NCI-H2081 treated with DMSO at 0.1 percent for 48 hours (cell line): ENCODE measurements at places on chromosomes 2 and 18.

GRCh38 chr2:102520009-102520408 is 47.0 kb downstream of the SLC9A4 start:
- peak; percentile 1 for DNase-seq

DNA sequence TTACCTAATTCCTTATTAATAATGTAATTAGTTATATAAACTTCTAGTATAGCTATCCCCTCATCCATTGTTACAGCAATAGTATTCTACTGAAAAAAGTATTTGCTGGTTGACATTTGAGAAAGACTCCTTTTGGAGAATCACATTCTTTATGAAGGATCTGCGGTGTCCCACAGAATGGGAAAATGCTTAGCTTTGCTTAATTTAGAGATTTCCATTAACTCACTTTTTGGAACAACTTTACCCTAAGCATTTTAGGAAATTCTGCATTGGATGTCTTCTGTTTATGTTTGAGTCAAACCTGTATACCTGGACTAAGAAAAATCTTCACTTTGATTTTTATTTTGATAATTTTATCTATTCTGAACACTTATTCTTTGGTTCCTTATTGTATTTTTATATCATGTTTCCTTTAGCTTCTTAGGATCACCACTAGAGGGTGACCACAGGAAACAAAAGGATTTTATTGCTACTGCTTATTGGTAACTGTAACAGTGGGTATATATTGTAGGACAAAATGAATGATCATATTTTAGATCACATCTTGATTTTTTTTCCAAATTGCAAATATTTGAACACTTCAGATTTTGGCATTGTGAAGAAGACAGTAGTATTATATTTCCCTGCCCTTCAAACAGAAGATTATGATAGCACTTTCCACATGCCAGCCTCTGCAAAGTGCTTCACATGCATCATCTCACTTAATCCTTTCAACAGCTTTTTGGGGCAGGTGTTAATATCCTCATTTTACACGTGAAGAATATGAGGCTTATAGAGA is 79.6 kb downstream of the MIB1 start:
- DNase-seq = no peak

GRCh38 chr2:30314981-30315380 is 83.6 kb downstream of the LBH start:
- DNase-seq = no peak

GRCh38 chr2:8198766-8199382 is 483.0 kb upstream of the ID2 start:
- DNase-seq = no peak

- DNase-seq = no peak
Measured at GRCh38 chr2:134372141-134372540, 118.3 kb downstream of the MGAT5 start.

GRCh38 chr2:23772684-23773083 is 154.2 kb downstream of the ATAD2B start:
- DNase-seq = no peak

DNA sequence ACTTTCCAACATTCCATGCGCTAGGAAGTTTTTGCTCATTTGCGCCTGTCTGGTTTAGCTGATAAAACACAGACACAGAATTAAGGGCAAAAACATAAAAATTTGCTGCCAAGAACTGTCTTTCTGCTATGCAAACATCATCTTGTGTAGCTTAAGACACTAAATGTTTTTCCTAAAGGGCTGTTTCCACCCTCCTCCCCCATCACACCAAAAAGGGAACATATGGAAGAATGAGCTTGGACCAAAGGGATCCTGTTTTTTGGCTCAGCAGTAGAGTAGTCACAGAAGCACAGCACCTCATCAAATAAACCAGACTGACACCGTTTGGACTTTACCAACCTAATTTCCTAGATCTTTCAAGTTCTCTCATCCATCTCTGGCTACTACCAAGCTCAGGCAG is 210.1 kb downstream of the ZNF521 start:
- no peak for DNase-seq

GRCh38 chr2:873027-873426 is 77.6 kb upstream of the SNTG2 start:
- no peak for DNase-seq

- DNase-seq = no peak
Measured at GRCh38 chr2:231931481-231931915, 5.3 kb upstream of the NPPC start.

DNA sequence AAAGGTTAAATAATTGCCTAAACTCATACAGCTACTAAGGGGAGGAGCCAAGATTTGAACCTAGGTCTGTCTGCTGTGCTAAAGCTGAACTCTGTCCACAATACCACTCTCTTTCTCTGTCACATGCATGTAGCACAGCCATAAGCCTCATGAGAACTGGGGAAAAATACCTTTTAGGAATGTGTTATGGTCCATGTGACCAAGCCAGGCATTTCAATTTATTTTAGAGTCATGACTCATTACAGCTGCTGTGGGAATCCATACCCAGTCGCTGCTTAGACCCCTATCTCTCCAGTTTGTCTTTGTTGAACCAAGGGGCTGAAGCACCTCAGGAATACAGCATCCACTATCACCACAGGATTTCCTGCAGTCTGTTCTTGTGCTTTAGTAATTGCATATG is 200.0 kb upstream of the SIX3 start:
- DNase-seq = no peak

DNA sequence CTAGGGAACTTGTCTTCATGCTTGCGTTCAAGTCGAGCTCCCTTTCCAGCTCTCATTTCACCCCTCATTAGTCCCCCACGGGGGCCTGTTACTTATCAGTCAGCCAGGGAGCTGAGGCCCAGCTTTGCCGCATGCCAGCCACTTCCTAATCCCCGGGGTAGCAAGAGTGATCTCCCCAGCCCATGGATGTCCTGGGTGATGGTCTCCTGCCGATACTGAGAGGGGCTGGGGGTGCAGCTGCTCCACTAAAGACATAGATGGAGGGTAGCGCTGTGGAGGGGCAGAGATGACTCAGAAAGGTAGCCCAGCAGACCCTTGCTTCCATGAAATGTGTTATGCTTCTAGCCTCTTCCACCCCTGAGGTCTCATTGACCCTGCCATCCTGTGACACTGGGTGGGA is 314.0 kb upstream of the EPAS1 start:
- no peak for DNase-seq

GRCh38 chr2:152701198-152701597 is 16.1 kb downstream of the PRPF40A start:
- DNase-seq = no peak

DNA sequence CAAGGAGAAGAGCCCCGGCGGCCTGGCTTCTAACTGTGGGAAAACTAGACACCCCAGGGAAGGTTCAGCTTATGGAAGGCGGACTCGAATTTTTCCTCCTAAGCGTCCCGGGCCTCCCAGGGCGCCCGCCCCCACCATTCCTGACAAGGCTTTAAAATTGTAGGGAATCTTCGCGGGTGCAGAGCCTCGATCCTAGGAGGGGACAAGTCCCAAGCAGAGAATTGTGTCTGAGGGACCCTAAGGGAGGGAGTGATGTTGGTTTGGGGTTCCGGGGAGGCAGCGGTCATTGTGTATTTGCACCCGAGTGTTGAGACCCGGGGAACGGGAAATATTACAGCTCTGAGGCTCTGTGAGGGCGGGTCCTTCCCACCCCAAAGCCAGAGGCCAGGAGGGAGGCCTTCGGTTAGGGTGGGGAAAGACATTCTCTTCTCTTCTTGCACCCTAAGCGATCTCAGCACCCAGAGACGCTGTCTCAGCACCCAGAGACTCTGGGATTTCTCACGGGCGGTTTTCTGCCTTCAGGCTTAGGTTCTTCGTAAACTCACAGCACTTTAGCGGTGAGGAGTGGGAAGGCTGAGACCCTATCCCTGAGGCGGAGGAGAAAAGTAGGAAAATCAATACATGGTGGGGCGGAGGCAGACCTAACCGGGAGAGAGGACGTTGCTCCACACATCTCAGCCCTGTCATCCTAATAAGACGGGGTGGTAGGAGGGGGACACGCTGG is 7.6 kb downstream of the OSR1 start:
- no peak for DNase-seq

DNA sequence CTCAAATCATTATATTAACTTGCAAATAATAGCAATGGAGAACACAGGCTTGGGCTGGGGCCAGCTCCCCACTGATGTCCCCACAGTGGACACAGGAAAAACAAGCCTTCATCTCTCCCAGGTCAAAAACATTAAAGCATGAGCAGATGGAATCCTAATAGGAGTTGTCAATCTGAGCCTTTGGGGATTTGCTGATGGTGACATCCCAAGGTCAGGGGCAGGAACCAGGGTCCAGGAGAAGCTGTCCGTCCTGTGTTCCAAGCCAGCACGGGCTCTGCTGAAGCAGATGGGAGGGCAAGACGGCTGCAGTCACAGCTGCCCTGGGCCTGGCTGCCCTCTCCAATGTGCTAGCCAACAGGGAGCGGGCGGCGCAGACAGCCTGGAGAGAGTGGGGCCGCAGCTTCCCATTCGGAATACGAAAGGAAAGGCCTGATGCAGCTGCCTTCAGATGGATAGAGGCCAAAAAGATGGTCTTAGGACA is 135.5 kb downstream of the NDUFA10 start:
- no peak for DNase-seq

GRCh38 chr2:241912021-241912555 is 42.6 kb downstream of the RTP5 start:
- DNase-seq = no peak

- peak; percentile 85 for DNase-seq
Measured at GRCh38 chr2:54871457-54872107, 148.1 kb downstream of the EML6 start.

- no peak for DNase-seq
Measured at GRCh38 chr18:55396267-55396905, 191.6 kb downstream of the TCF4 start.

DNA sequence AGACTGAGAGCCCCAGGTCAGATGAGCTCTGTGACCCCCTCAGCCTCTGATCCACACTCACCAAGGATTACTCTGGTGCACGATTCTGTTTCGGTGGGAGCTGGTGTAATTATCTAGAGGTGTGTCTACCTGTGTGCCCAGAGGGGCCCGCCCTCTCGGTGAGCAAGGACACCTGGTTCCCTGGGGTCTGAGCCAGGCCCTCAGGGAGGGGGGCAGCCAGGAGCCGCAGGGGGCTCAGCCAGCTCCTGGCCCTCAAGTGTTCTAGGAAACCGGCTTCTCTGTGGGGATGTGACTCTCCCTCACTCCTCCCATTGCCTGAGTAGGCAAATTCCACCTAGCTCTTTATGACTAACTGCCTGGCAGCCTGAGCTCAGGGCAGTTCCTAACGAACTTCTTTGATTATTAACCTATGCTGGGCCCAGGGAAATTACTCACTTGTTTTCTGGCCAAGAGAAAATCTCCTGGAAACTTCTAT is 17.4 kb downstream of the AGAP1 start:
- no peak for DNase-seq

- no peak for DNase-seq
Measured at GRCh38 chr2:96863575-96864342, 5.9 kb upstream of the ANKRD39 start.
